ENCODE measurements at places on chromosomes 4 and X. TPM values are rescaled to one million over a fixed set of nuclear protein-coding genes. Genes with fewer than 3 reads are reported as not detected.

Gene NLRP2B
- polyA plus RNA-seq, result not detected

Gene KLHL34
- 0.13 TPM for polyA plus RNA-seq

Gene USP51
- 13.3 TPM for polyA plus RNA-seq

Gene MAOA
- 15.4 TPM for polyA plus RNA-seq

Gene MRPS18C
- polyA plus RNA-seq, result 55.8 TPM

Gene TLR3
- polyA plus RNA-seq, result 13.3 TPM

Gene PNMA5
- 0.10 TPM for polyA plus RNA-seq

Gene CMC4
- 9.9 TPM for polyA plus RNA-seq

Gene SPARCL1
- polyA plus RNA-seq, result 12.3 TPM

Gene F8
- 12.0 TPM for polyA plus RNA-seq

Gene CYSLTR1
- 1.9 TPM for polyA plus RNA-seq

Gene FAM236D
- polyA plus RNA-seq, result not detected

Gene ARL9
- polyA plus RNA-seq, result 1.1 TPM

Gene MAB21L2
- not detected for polyA plus RNA-seq

Gene PDZD4
- 10.5 TPM for polyA plus RNA-seq

Gene EBP
- polyA plus RNA-seq, result 76.6 TPM

Gene HDAC6
- polyA plus RNA-seq, result 206 TPM

Gene APBB2
- 63.5 TPM for polyA plus RNA-seq

Gene PWWP3B
- polyA plus RNA-seq, result 2.5 TPM

Gene EGF
- 4.0 TPM for polyA plus RNA-seq

Gene DMRTC1B
- polyA plus RNA-seq, result 4.0 TPM

Gene UCHL1
- polyA plus RNA-seq, result 104 TPM

Gene FHDC1
- polyA plus RNA-seq, result 4.8 TPM

Gene PAGE2B
- not detected for polyA plus RNA-seq

Gene LETM1
- polyA plus RNA-seq, result 29.0 TPM

Gene ENPP6
- polyA plus RNA-seq, result 6.5 TPM

Gene HEPH
- polyA plus RNA-seq, result 61.9 TPM

Gene FRAS1
- polyA plus RNA-seq, result 54.6 TPM

Gene ADD1
- polyA plus RNA-seq, result 278 TPM

Gene GLRA2
- polyA plus RNA-seq, result 0.23 TPM

Gene SLC10A4
- 0.28 TPM for polyA plus RNA-seq

Gene CORIN
- 4.5 TPM for polyA plus RNA-seq

Gene MAGEA12
- polyA plus RNA-seq, result not detected
